DMS53 (cell line): ENCODE measurements at places on chromosomes 7 and 10.

DNA sequence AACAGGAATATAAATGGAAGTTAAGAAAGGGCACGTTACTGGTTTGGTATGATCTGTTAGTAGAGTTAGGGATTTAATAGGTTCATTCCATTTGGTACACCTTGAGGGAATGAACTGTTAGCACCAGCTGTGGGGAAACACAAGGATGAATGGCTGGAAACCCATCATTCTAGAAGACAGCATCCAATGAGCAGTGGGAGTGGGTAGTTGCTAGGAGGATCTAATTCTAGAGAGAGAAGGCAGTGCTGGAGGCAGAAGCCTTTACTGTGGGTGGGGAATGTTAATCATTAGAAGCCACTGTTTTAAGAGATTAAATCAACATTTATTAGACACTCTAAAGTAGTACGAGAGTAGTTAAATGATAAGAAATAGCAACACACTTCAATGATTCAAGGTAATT, 15.5 kb upstream of the GPR15LG start:
- DNase-seq, result peak; percentile 11

DNA sequence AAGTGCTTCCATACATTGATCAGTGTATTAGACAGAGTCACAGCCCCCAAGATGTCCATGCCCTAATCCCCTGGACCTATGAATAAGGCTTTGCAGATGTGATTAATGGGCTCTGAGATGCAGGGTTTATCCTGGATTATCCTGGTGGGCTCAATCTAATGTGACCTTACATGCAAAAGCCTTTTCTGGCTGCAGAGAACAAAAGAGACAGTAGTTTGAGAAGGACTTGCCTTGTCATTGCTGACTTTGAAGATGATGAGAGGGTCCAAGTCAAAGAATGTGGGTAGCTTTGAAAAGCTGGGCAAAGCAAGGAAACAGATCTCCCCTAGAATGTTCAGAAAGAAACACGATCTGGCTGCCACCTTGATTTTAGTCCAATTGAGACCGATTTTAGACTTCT, 238.7 kb downstream of the CCSER2 start:
- DNase-seq, result no peak

DNA sequence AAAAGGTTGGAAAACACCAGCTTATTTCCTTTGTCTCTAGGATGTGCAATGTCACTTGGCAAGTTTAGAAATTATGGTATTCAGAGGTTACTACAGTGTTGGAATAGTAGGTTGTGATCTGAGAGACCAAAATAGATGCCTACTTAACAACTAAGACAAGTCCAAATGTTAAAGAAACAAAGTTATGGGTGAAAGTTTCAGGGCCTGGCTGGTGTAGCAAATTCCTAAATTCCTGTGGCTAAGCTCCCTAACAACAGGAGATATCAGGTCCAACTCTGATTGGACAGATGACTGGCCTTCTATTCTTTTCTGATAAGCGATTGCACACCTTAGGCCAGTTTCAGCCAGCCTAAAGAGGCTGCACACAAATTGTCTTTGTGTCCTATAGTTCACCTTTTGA, 873.5 kb downstream of the REEP3 start:
- no peak for DNase-seq

DNA sequence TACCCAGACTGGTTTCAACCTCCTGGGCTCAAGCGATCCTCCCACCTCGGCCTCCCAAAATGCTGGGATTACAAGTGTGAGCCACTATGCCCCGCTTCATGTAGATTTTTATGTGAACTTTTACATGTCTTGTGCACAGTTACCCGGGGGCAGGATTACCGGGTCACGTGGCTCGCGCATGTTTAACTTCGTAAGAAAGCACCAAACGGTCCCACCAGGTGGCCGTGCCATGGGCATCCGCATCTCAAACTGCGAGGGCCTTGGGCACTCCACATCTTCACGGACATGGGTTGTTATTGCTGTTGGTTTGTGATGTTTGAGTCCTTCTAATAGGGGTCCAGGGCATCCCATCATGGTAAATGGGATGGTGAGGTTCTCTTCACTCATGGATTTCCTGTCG, 636.6 kb upstream of the FOXK1 start:
- DNase-seq, result no peak

GRCh38 chr10:7551950-7552716, 114.6 kb downstream of the ITIH5 start:
- no peak for DNase-seq

GRCh38 chr7:52463341-52463740, 572.1 kb upstream of the POM121L12 start:
- no peak for DNase-seq

DNA sequence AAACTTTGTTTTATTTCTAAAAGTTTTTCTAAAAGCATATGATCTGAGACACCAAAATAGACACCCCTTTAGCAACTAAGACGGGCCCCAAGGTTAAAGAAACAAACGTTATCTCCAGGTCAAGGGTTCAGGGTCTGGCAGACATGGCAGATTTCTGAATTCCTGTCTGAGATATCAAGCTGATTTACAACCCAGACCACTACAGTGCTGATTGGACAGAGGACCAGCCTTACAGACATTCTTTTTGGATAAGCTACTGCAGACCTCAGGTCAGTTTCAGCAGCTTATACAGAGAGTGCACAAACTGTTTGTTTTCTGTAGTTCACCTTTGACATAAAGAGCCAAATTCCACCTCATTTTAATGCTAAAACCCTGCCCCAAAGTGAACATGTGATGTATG, 34.8 kb downstream of the SVOPL start:
- no peak for DNase-seq

DNA sequence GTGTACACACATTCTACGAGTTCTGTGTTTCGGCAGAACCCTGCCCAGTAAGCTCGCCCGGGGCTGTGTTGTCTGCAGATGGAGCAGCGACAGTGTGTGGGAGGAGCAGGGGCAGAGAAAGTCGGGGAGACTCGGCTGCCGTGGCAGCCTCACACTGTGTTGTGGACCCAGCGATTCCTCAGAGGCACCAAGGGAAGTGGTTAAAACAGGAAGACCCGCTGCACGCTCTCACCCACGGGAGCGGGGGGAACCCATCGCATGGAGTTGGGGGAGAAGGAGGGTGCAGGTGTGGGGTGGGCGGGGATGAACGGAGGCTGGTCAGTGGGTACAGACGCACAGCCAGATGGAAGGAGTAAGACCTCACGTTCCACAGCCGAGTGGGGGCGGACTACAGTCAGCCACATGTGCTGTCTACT, 250.2 kb downstream of the ELFN1 start:
- no peak for DNase-seq

DNA sequence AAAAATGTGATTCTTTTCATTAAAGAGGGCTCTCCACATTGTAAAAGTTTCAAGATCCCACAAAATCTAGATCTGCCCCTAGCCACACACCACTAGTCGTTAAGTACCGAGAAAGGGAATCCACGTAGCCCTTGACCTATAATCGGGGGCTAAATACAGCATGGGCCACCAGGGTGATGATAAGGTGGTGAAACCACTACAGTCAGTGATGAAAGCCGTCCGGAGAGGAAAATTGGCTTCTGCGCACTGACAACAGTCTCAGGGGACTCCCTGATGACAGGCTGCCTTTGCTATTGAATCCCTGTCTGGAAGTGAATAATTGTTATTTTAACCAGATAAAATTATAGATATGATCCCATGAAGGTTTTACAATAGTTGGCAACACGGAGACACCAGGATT, 4.6 kb downstream of the TECTB start:
- no peak for DNase-seq

DNA sequence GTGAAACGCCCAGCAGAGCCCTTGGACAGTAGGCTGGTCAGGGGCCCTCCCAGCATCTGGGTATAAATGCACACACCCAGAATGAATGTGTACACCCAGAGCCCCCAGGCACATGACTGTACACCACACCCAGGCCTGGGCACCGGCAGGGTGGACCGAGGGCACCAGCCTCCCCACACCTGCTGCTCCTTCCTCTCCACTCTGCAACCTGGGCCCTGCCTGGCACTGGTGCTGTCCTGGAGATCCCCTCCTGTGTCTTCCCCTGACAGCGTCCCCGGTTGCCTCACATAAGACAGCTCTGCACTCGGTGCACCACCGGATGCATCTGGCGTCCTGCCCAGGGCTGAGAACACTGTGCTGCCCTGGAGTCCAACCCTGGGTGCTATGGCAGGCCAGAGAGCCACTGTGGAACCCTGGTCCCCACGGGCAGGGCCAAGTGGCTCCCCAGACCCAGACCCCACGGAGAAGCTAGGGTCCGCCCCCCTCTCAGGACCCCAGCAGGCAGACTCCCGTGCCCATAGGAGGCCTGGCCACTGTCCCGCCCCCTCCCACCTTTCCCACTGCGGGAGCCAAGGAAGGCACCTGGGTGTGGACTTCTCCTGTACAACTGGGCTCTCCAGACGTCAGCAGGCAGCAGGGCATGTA, 6.6 kb downstream of the RASGEF1A start:
- DNase-seq, result peak; percentile 75

DNA sequence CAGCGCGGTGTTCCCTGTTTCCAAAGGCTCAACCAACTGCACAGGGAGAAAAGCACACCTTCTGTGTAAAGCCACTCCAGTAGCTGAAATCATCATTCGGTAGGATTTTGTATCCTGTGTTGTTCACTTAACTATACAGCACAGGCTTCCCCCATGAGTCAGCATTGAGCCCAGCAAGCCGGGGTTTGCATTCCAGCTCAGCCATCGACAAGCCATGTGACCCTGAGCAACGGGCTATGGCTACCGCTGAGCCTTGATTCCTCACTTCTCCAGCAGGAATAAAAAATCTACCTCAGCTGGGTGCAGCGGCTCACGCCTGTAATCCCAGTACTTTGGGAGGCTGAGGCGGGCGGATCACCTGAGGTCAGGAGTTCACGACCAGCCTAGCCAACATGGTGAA, 44.1 kb upstream of the ATP6V0A4 start:
- DNase-seq, result no peak

DNA sequence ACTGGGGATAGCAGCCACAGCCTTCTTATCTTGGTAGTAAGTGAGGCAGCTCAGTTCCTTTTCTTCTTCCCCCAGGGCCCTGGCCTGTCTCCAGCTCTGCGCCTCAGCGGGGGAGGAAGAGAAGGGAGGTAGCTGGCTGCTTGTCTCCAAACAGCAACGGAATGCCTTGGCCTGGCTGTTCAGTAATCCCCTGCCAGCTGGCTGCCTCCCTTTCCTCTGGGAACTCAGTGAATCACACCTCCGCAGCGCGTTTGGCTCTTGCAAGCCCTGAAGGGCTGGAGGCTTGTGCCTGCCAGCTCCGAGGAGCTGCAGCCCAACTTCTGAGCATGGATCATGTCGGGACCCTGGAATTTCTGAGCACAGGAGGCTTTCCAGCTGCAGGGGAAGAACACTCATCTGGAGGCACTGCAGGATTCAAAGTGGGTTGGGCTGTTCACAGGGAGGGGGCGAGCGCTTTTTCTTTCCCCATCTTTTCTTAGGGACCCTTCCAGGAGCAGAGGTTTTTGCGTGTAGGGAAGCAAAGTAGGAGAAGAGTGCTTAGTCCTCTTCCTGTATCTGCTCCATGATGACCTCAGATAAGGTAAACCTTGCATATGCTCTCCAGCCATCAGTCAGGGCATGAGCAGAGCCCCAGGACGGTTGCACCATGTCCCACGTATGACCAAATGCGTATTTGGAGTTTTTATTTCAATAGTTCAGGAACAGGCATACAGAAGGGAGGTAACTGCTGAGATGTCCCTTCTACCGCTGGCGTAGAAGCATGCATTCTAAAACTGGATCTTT, 253.2 kb upstream of the INHBA start:
- DNase-seq, result no peak

DNA sequence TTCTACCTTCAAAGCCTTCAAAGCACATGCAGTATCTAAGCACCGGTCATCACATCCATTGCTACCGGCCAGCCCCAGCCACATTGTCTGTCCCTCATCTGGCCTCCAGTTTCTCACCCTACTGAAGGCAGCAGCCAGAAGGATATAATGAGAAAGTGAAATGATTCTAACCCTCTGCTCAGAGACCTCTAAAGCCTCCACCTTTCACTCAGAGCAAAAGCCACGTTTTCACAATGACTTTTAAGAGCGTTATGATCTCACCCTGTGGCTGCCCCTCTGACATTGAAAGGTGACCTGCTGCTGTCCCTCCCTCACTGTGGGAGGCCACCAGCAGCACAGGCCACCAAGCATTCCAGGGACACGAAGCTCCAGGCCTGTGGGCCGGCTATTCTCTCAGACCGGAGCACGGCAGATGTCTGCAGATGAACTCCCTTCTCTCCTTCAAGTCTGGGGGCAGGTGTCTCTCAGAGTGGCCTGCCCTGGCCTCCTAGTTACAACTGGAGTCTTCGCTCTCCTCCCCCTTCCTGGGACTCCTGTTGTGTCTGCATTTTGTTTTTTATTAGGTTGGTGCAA, 94.9 kb upstream of the EEPD1 start:
- no peak for DNase-seq

- peak; percentile 92 for DNase-seq
Measured at GRCh38 chr7:10237306-10237705, 736.4 kb upstream of the PHF14 start.

DNA sequence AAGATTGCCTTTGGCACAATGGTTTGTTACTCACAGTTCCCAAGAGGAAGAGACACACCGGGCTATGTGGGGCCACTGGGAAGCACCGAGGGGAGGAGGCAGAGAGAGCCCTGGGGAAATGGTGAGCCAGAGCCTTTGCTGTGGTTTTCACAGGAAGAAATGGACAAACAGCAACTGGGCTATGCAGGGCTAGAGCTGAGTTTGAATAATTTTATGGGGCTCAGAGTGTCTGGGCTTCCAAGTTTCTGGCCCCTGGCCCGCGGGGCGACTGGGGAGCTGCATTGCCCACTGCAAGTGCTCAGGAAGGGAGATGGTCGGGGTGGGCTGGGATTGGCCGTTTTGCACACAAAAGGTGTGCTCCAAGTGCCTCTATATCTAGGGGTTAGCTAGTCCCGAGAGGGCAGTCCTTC, 92.6 kb downstream of the CHST15 start:
- DNase-seq, result no peak

DNA sequence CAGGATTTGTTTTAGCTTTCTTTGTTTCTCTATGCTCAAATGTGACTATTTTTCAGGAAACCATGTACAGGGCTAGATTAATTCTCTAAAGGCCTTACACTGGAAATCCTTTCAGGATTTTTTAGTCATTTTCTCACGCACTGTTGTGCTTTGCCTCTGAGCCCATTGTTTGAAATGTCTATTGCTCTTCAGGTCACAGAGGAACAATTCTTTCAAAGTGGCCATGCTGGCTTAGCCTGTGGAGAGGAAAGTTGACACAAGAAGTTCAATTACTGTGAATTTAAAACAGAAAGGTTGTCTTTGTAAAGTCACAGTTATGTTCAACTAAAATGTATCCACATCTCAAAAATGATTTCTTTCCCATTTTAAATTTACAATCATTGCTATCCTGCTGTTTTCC, 1071.7 kb upstream of the POT1 start:
- no peak for DNase-seq

DNA sequence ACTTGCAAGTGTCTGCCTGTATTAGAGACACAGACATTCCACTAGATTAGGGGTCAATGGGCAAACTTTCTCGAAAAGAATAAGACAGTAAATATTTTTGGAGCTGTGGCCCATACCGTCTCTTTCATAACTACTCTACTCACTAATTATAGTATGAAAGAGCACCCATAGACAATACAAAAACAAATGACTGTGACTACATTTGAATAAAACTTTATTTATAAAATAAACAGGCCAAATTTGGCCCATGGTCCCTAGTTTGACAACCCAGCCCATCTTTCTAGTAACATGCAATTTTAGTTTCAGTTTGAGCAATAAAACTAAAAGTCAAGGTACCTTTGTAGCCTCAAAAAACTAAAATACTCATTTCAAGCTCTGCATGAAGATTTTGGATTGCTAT, 294.6 kb downstream of the PARD3 start:
- DNase-seq, result no peak

- DNase-seq, result peak; percentile 84
Measured at GRCh38 chr7:33243319-33243881, 114.0 kb downstream of the BBS9 start.

GRCh38 chr7:66050337-66050957, 25.2 kb upstream of the ASL start:
- DNase-seq, result no peak

GRCh38 chr10:44176311-44176710, 208.6 kb downstream of the CXCL12 start:
- DNase-seq, result no peak
